ENCODE measurements at places on chromosomes 1 and 21.

- no peak for DNase-seq
Measured at GRCh38 chr1:225260319-225260718, 167.5 kb downstream of the LBR start.

GRCh38 chr1:84297546-84298244, 3.8 kb upstream of the SAMD13 start:
- DNase-seq, result no peak

DNA sequence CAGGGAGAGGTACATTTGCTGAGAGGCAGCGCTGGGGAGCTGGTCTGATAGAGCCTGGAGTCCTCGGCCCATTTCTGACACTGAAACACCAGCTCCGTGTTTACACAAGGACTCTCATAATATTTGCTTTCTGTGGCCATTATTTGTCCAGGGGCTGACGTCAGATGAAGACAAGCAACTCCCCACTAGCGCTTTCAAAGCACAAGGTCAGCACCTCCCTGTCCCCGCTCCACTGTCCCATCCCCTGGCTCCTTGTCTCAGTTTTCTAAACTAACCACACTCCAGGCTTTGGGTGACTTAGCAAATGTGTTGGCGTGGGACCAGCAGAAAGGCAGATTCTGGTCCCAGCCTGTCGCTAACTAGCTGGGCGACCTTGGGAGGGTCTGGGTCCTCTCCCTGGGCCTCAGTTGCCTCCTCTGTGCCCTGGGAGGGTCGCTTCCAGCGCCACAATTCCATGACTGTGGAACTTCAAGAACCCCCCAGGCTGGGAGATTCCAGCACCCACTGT, 37.4 kb upstream of the ZBTB40 start:
- no peak for DNase-seq

- no peak for DNase-seq
Measured at GRCh38 chr1:14616632-14617396, 18.3 kb downstream of the KAZN start.

DNA sequence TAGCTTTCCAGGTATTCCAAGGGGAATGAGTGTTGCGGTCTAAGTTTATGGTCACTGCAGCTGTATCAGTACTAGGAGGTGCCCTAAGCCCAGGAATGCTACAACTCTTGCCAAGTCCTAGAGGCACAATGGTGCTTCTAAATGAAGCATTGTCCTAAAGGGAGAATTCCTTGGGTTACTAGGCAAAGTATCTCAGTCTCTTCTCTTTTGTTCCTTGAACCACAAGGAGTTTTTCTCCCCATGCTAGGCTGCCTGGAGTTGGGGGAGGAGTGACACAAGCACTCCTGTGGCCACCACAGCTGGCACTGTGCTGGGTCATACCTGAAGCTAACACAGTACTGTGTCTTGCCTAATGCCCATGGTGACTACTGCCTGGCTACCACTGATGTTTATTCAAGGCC, 50.7 kb downstream of the KMO start:
- DNase-seq, result no peak

DNA sequence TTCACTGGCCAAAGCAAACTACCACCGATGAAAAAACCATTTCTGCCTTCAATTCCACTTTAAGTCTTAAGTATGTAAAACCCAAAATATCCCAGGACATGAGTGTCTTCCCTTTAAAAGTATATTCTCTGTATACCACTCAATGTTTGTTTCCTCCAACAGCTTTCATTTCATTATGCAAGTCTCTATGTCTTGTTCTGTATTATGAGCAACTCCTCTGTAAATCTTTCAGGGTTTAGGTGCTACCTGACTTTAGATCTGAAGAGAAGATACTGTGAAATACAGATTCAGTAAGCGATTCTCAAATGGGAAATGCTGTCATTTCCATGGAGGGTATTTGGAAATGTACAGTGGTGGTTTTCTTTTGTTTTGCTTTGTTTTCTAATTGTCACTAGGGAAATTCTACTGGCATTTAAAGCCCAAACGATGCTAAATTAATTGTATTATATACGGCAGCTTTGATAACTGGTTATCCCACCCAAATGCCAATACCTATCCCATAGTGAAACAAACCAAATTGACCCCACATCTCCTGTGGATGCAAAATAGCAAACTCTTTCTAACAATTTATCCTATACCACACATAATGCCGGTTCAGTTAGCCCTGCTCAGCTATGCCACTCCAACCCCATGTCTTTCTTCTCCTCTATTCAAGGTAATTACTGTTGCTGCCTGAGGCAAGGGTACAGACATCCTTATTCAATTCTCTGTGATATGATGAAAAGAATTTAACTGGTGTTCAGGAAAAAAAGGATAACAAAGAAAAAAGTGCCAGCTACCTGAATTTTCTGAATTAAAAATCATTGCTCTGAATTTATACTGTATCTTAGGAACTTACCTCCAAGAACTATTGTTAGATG, 182.8 kb downstream of the EIF4G3 start:
- no peak for DNase-seq

- DNase-seq, result no peak
Measured at GRCh38 chr1:207036865-207037264, 4.3 kb upstream of the C1orf116 start.

DNA sequence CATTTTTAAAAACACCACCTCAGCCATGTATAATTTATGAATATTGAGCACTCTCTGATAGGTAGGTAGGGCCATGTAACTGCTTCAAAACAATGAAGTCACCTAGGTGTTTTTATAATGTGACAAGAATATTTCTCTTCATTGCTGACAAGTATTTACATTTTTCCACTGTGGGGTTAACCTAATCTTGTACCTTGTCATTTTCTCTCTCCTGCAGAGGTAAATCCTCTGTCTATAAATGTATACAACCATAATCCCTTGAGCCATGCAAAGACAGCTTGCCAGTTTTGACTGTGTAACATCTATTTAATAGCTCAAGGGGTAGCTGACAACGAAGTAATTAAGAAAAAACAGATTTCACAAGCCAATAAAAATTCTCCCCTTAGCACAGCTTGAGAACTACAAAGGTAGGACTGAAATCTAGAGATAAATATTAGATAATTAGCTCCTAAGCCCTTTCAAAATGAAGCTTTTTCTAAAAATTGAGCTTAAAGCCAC, 137.6 kb upstream of the POGK start:
- no peak for DNase-seq

DNA sequence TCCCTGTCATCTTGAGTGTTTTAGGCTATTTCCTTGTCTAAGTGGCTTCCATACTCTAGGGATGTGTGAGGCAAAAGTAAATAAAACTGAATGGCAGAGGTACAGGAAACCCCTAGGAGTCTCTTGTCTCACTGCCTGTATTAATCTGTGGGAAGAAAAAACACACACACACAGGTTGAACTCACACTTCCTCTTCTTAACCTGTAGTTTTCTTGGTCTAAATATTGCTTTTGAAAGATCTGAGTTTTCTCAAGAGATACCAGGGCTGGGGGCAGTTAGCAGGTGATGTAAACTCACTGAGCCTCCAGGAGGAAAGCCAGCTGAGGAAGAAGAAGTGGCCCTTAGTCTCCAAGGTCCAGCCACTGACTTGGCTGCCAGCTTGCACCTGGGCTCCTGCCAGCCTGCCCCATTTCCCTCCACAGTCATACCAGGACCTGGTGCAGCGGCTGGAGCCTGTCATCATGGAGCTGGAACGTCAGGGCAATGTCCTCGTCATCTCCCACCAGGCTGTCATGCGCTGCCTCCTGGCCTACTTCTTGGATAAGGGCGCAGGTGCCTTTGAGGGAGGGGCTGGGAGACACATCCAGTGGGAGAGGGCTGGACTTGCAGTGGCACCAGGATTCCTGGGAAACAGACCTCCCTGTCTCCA, 16.9 kb downstream of the PFKFB2 start:
- DNase-seq, result no peak

DNA sequence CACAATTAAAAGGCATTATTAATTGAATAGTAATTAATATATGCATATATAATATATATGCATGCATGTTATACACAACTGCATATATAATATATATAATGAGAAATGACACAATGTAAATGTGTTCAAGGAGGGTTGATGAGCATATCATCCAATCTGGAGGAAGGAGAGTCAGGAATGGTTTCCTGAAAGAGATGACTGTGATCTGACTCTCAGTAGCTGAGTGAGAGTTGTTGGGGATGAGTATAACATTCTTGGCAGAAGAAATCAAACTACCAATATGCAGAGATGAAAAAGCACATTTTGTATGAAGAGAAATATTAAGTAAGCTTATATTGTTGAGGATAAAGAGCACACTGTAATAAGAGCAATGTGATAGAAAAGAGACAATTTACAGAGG, 37.3 kb downstream of the F13B start:
- no peak for DNase-seq

DNA sequence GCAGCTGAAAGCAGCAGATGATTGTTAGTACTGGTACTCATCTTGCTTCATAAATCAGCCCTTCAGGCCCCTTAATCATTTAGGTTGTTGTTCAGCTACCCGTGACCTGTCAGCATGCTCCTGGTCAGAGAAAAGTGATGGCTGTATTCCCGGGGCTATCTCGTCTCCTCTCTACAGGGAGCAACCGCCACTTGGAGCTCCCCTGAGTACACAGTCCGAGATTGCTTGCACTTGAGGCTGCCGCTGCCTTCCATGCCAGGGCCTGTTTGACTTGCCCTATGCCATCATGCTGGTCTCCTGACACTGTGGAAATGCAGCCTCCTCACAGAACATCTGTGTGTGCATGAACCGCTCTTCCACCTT, 97.5 kb downstream of the SPATA46 start:
- DNase-seq, result no peak

DNA sequence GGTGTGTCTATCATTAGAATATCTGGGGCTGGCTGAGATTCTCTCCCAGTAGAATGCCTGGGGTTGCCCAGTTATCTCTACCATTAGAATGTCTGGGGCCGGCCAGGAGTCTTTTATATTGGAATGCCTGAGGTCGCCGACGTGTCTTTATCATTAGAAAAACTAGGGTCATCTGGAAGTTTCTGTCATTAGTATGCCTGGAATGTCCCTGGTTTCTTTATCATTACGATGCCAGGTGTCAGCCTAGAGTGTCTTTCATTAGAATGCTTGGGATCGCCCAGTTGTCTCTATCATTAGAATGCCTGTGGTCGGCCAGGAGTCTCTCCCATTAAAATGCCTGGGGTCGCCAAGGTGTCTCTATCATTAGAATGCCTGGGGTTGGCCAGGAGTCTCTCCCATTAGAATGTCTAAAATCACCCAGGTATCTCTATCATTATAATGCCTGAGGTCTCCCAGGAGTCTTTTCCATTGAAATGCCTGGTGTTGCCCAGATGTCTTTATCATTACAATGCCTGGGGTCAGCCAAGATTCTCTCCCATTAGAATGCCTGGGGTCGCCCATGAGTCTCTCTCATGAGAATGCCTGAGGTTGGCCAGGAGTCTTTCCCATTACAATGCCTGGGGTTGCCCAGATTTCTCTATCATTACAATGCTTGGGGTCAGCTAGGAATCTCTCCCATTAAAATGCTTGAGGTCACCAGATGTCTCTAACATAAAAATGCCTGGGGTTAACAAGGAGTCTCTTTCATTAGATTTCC, 53.2 kb downstream of the RNF187 start:
- no peak for DNase-seq

DNA sequence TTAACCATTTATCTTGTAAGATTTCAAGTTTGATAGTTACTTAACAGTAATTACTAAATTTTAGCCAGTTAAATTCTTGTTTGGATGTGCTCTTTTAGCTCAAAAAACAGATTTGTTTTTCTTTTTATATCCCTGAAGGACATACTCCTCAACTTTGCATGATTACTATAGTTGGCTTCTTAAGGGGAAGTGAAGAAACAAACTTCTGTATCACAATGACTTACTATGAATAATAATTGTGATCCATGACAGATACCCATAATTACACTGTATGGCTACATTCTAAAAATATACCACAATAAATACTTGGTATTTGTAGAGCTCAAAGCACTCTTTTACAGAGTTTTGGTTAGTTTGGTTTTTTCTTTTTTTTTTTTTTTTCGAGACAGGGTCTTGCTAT, 55.8 kb downstream of the IARS2 start:
- DNase-seq, result no peak

Data from skeletal muscle cell (primary cell).